Hippocampal formation (tissue), 2 donors: ENCODE measurements at places on chromosomes 5 and 9.

GRCh38 chr5:76493190-76493837 is 90.2 kb downstream of the IQGAP2 start:
- DNase-seq: no peak

GRCh38 chr5:139141446-139142204 is 56.5 kb downstream of the SIL1 start:
- no peak for DNase-seq

DNA sequence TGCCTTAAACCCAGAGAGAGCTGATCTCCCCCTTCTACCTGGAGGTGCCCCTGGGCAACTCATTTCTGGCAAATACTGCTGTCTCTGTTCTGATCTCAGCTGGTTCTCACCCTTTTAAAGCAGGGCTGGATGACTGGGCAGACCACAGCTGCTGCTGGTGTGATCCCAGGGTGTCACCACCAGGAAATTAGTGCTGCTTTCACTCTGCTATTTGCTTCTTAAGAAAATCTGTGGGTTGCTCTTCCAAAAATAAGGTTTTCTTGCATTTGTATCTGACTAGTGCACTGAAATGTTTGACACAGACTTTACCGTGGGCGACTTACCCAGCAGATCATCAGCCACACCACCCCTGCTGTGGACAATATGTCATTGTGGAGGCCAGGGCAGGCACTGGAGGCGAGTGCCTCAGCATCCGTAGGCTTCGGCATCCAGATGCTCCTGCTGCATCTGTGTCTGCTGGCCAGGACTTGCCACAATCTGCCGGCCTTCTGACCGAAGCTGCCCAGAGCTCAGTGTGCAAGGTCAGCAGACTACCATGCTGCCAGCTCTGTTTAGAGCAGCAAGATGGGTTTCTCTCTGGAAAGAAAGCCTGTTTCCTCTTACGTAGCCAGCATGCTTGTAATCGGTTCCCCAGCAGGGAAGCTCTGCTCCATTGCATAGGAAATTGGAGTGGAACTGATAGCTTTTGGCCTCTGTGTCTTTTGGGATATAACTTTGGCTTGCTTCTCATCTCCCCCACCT is 13.6 kb downstream of the ARHGAP26 start:
- peak; percentile 48 for DNase-seq

DNA sequence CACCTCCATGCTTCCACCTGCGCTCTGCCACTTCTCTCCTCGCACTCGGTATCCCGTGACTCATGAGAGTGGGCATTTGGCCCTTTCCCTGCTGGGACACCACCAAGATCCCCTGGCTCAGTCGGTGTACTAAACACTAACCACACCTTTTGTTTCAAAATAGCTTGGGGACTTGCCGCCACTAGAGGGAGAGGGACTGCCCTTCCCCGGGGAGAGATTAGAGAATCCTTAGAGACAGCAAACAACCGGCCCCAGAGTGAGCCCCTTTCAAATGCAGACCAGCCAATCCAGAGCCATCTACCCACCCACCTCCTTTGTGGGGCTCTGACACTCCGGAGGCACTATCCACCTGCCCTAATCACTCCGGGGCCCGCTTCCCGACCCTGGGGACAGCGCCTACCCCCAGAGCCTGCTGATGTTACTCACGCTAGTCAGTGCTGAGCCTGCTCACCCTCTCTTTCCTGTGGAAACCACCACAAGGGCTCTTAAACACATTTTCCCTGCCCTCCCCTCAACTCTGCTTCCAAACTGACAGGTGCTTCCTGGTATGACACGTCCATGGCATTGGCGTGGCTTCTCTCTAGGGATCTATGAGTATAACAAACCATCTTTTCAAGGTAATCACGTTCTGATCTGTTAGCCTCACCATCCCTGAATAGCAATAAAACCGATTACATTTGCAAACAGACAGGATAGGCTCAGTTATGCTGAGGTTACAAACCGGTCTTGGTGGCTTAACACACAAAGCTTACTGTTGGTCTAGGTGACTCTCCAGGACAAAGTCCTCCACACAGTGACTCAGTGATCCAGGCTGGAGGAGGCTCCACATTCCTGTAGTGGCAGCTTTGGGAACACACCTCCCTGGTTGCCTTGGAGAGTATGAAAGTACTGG is 180.1 kb upstream of the MVB12B start:
- DNase-seq: no peak

DNA sequence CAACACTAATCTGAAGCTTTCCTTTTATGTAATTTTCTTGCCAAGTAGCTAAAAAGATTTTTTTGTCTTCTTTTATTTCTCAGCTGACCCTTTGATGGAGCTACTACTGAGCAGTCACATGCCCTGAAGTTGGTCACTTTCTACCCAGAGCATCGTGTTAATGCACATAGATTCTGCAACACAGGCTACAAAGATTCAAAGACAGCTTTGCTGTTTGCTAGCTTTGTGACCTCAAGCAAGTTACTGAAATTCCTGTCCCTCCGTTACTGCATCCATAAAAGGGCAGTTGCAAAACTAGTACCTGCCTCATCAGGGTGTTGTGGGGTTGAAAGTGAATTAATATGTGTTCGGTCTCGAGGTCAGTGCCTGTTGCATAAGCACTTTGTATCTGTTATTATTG is 179.9 kb downstream of the GAS1 start:
- no peak for DNase-seq
